Activated CD4-positive, alpha-beta T cell treated with anti-CD3 and anti-CD28 coated beads, Interleukin-2, amount 10 ng/mL, durations not matched to agents 24 days and 14 days (primary cell): ENCODE measurements at places on chromosomes 1 and 21. TPM values are rescaled to one million over a fixed set of nuclear protein-coding genes. Genes with fewer than 3 reads are reported as not detected.

Gene CHRNB2
- 0.14 TPM in 1 of 2 replicates, not detected in the other for total RNA-seq

Gene LCK
- 240 and 248 TPM in 2 replicates for total RNA-seq

DNA sequence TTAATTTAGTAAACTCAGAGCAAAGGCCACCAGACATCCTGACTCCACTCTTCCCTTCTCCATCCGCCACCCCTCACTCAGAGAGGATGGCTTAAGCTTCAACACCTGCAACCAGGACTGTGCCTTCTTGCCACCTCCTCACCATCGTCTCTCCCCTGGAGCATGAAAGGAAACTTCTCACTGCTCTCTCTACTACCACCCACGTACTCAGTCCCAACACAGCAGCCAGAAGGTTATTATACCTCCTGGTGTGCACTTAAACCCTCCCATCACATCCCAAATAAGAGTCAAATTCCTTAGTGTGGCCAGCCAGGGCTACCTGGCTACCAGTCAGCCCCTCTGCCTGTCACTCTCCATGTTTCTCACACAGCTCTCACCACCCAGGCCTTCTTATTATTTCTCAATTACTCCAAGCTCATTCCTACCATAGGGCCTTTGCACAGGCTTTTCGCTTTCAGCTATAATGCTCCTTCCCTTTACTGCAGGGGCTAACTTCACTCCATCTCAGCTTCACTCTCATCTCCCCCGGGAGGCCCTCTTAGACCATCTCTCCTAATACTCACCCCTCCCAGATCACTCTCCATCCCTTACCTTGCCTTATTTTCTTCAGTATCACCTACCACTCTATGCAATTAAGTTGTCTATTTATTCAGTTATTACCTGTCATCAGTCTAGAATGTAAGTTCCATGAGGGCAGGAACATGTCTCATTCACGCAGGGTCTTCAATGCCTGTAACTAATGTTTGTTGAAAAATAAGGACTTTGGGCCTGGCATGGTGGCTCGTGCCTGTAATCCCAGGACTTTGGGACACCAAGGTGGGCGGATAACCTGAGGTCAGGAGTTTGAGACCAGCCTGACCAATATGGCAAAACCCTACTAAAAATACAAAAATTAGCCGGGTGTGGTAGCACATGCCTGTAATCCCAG is 137.5 kb downstream of the TOMM20 start:
- H3K36me3 ChIP-seq, result peaks cover 6% of the 10 kb centered on the region
- peak overlapping the region; percentile 87 for H3K27ac ChIP-seq
- no peaks in the 10 kb centered on the region for H3K27me3 ChIP-seq
- H3K4me1 ChIP-seq, result peaks cover 65% of the 10 kb centered on the region

GRCh38 chr1:113965703-113966412 is 13.4 kb upstream of the OLFML3 start:
- peaks cover 2% of the 10 kb centered on the region for H3K4me1 ChIP-seq
- H3K27ac ChIP-seq, result no peak overlapping the region

DNA sequence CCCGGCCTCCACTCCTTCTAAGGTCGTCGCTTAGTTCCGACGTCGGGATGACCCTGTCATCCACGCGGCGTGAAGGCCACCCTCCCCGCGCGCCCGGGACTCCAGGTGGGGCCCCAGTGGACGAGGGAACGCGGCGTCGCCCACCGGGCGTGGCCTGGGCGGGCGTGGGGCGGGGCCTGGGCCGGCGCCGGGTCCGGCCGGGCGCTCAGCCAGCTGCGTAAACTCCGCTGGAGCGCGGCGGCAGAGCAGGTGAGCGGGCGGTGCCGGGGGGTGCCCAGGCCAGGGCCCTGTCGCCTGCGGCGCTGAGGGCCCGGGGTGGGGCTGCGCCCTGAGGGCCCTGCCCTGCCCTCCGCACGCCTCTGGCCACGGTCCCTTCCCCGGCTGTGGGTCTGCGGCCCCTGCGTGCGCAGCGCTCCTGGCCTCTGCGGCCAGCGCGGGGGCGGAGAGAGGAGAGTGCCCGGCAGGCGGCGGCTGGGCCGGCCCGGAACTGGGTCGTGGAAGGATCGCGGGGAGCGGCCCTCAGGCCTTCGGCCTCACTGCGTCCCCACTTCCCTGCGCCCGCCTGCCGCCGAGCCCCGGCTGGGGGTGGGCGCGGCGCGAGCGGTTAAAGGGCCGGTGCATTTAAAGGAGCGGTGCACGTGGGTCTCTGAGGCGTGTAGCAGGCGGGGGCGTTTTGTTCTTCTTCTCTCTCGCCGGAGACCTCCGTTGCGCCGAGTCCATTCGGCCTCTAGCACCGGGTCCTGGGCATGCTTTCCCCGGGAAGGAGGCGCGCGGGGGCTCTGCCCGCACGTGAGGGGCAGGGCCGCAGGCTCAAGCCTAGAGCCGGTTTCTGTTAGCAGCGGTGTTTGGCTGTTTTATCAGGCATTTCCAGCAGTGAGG is at the start of gene PSEN2:
TSS of gene PSEN2 (plus strand) at position 216 of the 879 bp plus-strand sequence. CDS start 11,292 bp downstream, outside the sequence.
- H3K27ac ChIP-seq, result peak within 1 kb of the TSS; percentile 78
- DNase-seq, result peak; percentile 93
- H3K4me3 ChIP-seq, result peak within 1 kb of the TSS; percentile 84
- peaks cover 2% of the 10 kb centered on the region for H3K36me3 ChIP-seq
- H3K4me1 ChIP-seq, result peaks cover 16% of the 10 kb centered on the region
- H3K27me3 ChIP-seq, result peaks cover 24% of the 10 kb centered on the region

DNA sequence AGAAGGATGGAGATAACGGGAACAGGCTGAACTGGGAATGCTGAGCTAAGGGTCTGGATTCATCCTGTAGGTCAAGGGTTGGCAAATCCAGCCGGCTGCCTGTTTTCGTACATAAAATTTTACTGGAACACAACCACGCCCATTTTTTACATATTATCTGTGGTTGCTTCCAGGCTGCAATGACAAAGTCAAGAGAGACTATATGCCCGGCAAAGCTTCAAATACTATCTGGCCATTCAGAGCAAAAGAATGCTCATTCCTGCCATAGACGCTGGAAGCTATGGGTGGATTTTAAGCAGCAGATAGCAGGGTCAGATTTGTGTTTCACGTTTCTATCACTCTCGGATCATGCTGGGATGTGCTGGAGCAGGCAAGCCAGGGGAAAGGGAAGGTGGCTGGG is 137.9 kb upstream of the EDN2 start:
- no peak for DNase-seq
- H3K27me3 ChIP-seq, result no peaks in the 10 kb centered on the region
- peaks cover 60% of the 10 kb centered on the region for H3K36me3 ChIP-seq
- peaks cover 51% of the 10 kb centered on the region for H3K4me1 ChIP-seq
- H3K27ac ChIP-seq, result peak overlapping the region; percentile 61

- peak; percentile 96 for DNase-seq
- peak within 1 kb of the TSS; percentile 89 for H3K27ac ChIP-seq
- H3K4me1 ChIP-seq, result peaks cover 39% of the 10 kb centered on the region
- peaks cover 7% of the 10 kb centered on the region for H3K36me3 ChIP-seq
- peak within 1 kb of the TSS; percentile 84 for H3K4me3 ChIP-seq
Observed at GRCh38 chr1:109113590-109114341, at the start of gene ELAPOR1. ELAPOR1 (plus strand) TSS chr1:109114115; CDS start chr1:109114184, 69 bp downstream.

GRCh38 chr1:180271272-180272255 is 41.5 kb downstream of the LHX4 start:
- H3K4me1 ChIP-seq, result no peaks in the 10 kb centered on the region
- no peak overlapping the region for H3K4me3 ChIP-seq
- no peaks in the 10 kb centered on the region for H3K27me3 ChIP-seq
- H3K27ac ChIP-seq, result no peak overlapping the region
- no peak for DNase-seq
- peaks cover 12% of the 10 kb centered on the region for H3K36me3 ChIP-seq

Gene TMEM82
- not detected in 2 replicates for total RNA-seq

Gene JUN
- total RNA-seq, result 51.6 and 52.6 TPM in 2 replicates

DNA sequence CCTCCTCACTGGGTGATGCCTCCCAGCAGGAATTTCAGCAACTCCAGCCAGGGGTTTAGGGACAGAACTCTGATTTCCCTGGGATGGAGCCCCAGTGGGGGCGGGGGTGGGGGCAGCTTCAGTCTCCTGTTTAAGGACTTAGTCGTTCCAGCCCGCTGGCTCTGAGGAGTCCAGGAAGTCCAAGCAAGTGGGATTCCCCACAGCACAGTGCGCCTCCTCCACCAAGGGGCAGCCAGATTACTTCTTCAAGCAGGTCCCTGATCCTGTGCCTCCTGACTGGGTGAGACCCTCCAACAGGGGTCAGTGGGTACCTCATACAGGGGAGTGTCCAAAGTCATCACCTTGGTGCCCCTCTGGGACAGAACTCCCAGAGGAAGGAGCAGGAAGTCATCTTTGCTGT is 1438.4 kb upstream of the B3GALT2 start:
- no peaks in the 10 kb centered on the region for H3K27me3 ChIP-seq
- no peak for DNase-seq
- no peak overlapping the region for H3K4me3 ChIP-seq
- no peak overlapping the region for H3K27ac ChIP-seq
- H3K36me3 ChIP-seq, result no peaks in the 10 kb centered on the region

Gene ZP4
- not detected in 2 replicates for total RNA-seq

DNA sequence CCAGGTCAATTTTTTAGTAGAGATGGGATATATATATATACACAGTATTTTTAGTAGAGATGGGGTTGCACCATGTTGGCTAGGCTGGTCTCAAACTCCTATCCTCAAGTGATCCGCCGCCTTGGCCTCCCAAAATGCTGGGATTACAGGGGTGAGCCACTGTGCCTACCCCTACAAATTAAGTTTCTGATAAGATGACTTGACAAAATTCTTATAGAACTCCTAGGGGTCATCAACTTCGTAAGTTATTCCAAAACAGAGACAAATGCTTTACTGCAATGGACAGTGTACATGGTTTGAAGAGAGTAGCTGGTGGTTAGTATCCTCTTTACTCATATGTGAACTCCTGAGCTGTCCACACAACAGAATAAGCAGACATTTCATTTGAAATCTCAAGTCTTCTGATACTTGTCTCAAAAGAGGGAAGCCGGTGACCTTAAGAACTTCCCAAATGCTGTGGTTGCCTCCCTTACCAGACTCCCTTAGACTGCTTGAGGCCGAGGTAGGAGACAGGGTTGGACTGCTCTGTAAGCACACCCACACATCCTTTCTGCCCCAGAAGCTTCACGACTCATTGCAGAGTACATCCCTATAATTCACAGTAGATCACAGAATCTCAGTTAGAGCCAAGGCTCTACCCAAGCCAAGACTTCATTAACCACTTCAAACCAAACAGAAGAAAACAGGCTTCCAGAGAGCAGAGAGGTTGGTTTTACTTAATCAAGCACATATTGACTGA is 244.1 kb upstream of the IRF2BP2 start:
- no peak for DNase-seq
- no peaks in the 10 kb centered on the region for H3K36me3 ChIP-seq
- no peak overlapping the region for H3K4me3 ChIP-seq
- H3K4me1 ChIP-seq, result peaks cover 40% of the 10 kb centered on the region
- peak overlapping the region; percentile 31 for H3K27ac ChIP-seq
- no peaks in the 10 kb centered on the region for H3K27me3 ChIP-seq

GRCh38 chr1:1074631-1075147 is 583 bp upstream of the RNF223 start:
- no peak overlapping the region for H3K4me3 ChIP-seq
- H3K36me3 ChIP-seq, result no peaks in the 10 kb centered on the region
- H3K27ac ChIP-seq, result no peak overlapping the region
- no peak for DNase-seq
- no peaks in the 10 kb centered on the region for H3K4me1 ChIP-seq

DNA sequence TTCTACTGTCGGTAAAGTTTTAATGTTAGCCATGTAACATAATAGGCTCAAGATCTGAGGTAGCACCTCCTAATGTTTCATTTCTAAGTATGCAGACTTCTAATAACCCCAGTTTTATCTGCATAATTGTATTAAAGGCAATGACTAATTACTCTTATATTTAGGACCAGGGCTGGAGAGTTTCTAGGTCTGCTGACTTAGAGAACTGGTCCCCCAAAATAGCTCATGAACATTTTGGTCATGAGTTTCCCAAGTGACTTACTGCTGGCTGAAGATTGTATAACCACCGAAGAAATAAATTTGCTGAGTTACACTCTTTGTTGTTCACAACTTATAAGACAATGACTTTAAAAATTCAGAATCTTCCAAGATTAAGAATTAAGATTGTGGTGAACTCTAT is 197.8 kb upstream of the TNR start:
- no peak overlapping the region for H3K27ac ChIP-seq
- DNase-seq, result no peak
- H3K4me1 ChIP-seq, result no peaks in the 10 kb centered on the region
- no peaks in the 10 kb centered on the region for H3K27me3 ChIP-seq

DNA sequence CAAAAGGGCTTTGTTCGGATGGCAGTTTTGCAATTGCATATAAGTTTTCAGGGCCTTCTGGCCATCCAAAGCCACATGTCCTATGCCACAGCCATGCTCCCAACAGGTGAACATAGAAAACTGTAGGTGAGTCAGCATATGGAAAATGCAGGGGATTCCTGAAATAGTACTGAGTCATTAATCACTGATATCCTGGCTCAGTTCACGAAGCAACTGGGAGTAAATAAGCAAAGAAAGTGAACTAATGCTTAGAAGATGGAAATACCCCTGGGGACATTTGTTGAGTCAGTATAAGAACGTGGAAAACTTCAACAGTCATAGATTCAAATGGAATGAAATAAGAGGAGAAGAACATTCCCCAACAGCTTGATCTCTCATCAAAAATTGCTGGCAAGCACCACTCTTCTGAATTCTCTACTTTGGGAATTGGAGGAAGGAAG is 148.9 kb upstream of the RUNX1 start:
- H3K27ac ChIP-seq, result peak overlapping the region; percentile 25
- no peak overlapping the region for H3K4me3 ChIP-seq
- H3K27me3 ChIP-seq, result no peaks in the 10 kb centered on the region
- no peak for DNase-seq
- H3K36me3 ChIP-seq, result no peaks in the 10 kb centered on the region

- peaks cover 28% of the 10 kb centered on the region for H3K36me3 ChIP-seq
- no peak overlapping the region for H3K4me3 ChIP-seq
- no peak for DNase-seq
- H3K27me3 ChIP-seq, result no peaks in the 10 kb centered on the region
- H3K27ac ChIP-seq, result no peak overlapping the region
Observed at GRCh38 chr1:10295481-10296085, 85.2 kb downstream of the KIF1B start.

GRCh38 chr1:170662561-170663403 is 1.1 kb upstream of the PRRX1 start:
- peaks cover 86% of the 10 kb centered on the region for H3K27me3 ChIP-seq
- no peak for DNase-seq
- peaks cover 3% of the 10 kb centered on the region for H3K36me3 ChIP-seq

DNA sequence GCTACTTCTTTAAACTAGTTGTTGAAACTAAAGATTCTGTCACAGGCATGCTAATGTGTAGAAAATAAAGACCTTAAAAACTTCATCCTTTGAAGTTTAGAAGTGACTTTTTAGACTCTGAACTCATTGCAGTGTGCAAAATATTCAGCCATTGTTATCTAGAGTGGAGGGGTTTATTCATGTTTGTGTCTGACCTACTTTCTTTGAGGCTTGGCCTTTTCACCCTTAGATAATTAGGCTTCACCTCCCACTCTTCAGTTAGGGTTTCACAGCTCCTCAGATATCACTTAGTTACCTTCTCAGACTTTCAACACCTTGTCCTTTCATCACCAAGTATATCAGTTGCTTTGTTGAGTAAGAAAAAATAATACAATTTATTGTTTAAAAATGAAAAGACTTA is 75.9 kb downstream of the IVNS1ABP start:
- DNase-seq, result no peak
- H3K27me3 ChIP-seq, result no peaks in the 10 kb centered on the region
- peaks cover 14% of the 10 kb centered on the region for H3K4me1 ChIP-seq
- no peaks in the 10 kb centered on the region for H3K36me3 ChIP-seq
